ENCODE measurements at places on chromosomes 7 and 10.
A peak's percentile ranks its signal among the peaks of the same experiment; 100 is the strongest.

DNA sequence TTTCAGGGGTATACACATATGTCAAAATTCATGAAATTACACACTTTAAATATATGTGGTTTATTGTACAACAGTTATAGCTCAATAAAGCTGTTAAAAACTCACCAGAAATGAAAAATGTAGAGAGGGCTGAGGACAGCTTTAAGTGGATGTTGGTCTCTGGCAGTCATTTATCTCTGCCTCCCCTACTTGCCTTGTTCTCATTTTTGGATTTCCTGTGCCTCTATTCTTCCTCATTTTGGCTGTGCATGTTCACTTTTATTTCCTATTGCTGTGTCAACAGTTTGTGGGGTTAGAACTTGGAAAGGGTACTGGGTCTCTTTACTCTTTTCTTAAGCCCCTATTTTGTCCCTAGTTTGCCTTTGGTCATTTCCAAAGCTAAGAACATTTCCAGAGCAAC is 18.6 kb upstream of the MEST start:
- DNase-seq: no peak

GRCh38 chr10:79068203-79068561 is 584 bp upstream of the ZMIZ1 start:
- peak; percentile 17 for DNase-seq

GRCh38 chr10:63268149-63268797 is 135.1 kb downstream of the NRBF2 start:
- no peak for DNase-seq

DNA sequence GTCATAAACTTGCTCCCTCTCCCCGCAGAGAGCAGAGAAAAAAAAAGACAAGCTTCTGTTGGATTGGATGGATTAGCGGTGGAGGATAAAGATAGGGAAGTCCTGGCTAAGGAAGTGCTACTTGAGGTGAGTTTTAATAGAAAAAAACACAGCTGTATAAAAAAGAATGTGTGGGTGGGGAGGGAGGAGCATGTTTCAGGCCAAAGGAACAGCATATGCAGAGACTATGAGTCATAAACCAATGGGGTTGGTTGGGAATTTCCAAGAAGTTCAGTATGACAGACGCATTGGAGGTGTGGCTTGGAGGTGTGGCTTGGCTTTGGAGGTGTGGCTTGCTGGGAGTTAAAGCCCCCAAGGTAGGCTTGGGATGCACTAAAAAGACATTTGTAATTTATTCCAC is 103.0 kb upstream of the LSM8 start:
- DNase-seq: no peak

GRCh38 chr10:78576276-78576675 is 492.5 kb upstream of the ZMIZ1 start:
- DNase-seq: no peak

- no peak for DNase-seq
Measured at GRCh38 chr7:157821959-157822687, 485.3 kb downstream of the DNAJB6 start.

DNA sequence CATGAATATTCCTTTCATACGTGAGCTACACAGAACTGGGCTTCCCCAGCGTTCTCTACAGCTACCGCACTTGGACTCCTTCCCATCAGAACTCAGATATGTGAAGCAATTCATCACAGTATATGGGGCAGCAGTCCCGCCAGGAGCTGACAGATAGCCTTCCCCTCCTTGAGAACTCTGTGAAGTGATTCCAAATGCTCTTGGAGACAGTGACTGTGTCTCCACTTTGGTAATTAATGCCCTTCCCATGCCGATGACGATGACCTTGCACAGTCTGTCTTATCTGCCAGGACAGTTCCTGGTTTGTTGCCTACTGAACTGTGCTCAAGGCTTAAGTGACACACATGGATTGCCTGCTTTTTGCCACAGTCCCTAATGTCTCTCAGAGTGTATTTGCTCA is 75.0 kb upstream of the AFAP1L2 start:
- DNase-seq: no peak

- DNase-seq: no peak
Measured at GRCh38 chr10:124918191-124918830, 23.6 kb upstream of the ZRANB1 start.

GRCh38 chr10:57959318-57960006 is 308.2 kb downstream of the IPMK start:
- no peak for DNase-seq

- DNase-seq: no peak
Measured at GRCh38 chr7:142391191-142391992, 133.5 kb upstream of the PRSS58 start.

- DNase-seq: no peak
Measured at GRCh38 chr10:49679480-49679893, at the start of gene C10orf53. TSS of gene C10orf53 (plus strand) at chr10:49679651. CDS start at chr10:49679698, 47 bp downstream.
